Cerebellar cortex (tissue), 1 donor: ENCODE measurements at places on chromosomes 3 and 15.

GRCh38 chr3:123609063-123609462 lies 24.2 kb upstream of the HACD2 start:
- no peak for DNase-seq

DNA sequence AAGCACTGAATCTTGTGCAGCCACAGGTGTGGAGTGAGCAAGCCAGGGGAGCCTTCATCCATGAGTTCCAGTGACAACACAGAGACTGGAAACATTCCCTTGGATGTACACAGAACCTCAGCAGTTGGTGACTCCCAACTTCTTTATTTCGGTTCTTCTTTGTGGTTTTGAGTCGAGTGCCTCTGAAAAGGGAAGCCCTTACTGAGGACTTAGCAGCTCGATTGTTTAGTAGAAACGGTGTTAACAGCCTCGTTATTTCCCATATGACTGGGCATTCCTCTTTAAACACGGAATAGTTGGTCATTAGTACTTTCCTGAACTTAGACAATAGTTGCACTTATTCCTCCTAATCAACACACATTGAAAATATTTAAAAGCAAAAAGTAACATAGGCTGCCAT lies 7.7 kb downstream of the SLCO3A1 start:
- no peak for DNase-seq

GRCh38 chr3:25035526-25035925 lies 392.5 kb upstream of the RARB start:
- no peak for DNase-seq

DNA sequence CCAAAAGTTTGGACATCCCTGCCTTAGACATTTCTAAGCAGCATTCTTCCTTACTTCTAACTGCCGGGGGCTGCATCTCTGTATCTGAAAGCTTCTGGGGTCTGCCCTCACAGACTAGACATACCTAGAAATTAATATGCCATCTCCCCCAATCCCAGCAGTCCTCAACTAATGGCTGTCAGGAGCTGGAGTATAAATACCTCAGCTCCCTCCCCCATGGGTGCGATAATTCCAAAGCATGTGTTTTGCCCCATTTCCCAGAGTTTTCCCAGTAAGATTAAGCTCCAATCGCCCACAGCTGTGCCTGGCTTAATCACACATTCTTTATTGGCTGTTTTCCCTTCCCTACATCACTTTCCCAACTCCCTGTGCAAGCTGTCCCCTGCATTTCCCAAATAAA lies 13.8 kb upstream of the VPS8 start:
- no peak for DNase-seq

GRCh38 chr3:114356066-114356465 lies 62.2 kb downstream of the TIGIT start:
- DNase-seq = no peak

GRCh38 chr3:14253022-14253706 lies 74.5 kb downstream of the LSM3 start:
- DNase-seq = no peak

GRCh38 chr15:92128788-92129187 lies 264.9 kb upstream of the ST8SIA2 start:
- DNase-seq = no peak
